Stimulated activated CD8-positive, alpha-beta memory T cell treated with anti-CD3 and anti-CD28 coated beads, Interleukin-7, amount 100 ng/mL, for 48 hours (primary cell): ENCODE measurements at places on chromosomes 2 and 18.

DNA sequence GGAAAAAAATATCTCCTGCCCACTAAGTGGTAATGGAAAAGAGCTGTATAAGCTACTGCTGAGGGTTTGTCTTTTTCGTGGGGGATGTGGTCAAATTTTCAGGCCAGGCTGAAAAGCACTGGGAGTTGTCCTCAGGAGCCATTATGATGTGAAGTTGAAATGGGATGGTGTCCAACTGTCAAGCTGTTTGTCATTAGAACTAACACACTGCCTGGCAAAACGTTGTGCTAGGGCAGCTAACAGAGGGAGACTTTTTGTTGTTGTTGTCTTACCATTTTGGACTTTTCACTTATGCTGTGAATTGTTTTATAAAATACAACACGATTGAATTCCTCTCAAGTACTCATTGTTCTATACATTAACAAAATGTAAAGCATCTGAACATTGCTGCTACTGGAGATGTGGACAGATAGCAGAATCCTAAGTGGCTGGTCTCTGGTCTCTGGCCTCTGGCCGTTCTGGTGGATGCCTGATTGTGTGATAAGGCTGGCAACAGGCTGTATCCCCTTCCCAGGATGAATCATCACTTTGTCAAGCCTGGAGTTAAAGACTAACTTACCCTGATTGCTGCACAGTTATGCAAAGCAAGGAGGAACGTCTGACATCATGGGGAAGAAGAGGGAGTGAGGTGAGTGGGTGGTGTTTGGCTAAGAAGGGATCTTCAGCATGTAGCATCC is 2.3 kb downstream of the MYO1B start:
- no peak for DNase-seq

- DNase-seq: no peak
Measured at GRCh38 chr2:23249348-23249747, 135.6 kb upstream of the KLHL29 start.

GRCh38 chr2:70977605-70978205 is 725 bp upstream of the ANKRD53 start:
- DNase-seq: no peak

DNA sequence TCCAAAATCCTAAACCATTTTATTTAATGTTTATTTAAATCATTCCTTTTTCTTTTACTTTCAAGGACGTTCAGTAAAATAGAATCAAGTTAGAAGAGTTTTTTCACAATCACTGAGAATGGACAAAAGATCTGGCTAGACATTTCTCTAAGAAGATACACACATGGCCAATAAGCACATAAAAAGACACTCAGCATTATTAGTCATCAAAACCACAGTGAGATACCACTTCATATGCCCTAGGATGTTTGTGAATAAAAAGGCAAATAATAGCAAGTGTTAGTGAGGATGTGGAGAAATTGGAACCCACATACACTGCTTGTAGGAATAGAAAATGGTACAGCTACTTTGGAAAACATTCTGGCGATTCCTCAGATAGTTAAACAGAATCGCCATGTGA is 76.1 kb downstream of the RHBDD1 start:
- no peak for DNase-seq

DNA sequence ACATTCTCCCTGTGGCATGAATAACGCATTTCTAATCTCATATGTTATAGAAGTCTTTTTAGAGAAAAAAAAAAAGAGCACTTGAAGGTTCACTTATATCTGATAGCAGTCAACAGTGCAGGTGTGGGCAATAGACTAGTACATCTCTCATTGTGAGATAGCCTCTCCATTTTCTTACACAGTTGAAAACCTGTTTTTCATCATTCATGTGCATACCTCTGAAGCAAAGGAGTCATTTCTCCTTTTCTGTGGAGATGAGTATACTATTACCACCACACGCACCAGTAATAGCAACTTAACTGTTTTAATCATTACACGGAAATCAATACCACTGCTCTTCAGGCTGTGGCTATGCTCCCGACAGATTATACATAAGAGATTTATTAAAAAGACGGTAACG is 1653.3 kb upstream of the TMEFF2 start:
- DNase-seq: no peak

DNA sequence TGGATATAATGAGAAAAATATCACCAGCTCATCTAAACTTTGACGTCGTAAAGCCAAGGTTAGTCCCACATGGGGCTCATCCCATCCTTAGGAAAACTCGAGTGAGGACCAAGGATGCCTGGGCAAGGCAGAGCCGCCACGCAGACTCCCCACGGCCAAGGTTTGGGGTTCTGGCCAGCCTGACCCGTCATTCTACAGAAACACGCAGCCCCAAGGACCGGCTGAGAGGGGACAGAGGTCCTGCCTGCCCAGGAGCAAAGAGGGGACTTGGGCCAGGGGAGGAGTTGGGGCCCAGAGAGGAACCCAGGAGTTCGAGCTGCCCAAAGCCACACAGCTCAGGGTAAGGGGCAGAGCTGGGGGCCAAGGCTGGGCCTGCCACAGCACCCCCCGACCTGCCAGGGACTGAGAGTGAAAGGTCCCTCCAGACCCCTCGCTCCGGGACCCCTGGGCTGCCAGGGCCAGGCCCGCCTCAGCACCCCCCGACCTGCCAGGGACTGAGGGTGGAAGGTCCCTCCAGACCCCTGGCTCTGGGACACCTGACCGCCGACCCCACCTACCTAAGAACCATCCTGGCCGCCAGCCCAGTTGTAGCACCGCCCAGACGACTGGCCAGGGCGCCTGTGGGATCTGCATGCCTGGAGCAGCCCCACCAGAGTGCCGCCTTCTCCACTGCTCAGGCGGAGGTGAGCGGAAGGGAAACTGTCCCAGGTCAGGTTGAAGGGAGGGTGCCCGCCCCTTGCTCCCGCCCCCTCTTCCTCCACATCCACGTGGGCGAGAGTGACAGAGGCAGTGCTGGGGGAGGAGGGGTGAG is at the start of gene PDCD1:
TSS of gene PDCD1 (minus strand) at position 689 of the 811 bp plus-strand sequence. CDS start at position 633, 56 bp downstream.
- DNase-seq: peak; percentile 79

- DNase-seq: no peak
Measured at GRCh38 chr2:224217962-224218347, 178.9 kb upstream of the SERPINE2 start.

DNA sequence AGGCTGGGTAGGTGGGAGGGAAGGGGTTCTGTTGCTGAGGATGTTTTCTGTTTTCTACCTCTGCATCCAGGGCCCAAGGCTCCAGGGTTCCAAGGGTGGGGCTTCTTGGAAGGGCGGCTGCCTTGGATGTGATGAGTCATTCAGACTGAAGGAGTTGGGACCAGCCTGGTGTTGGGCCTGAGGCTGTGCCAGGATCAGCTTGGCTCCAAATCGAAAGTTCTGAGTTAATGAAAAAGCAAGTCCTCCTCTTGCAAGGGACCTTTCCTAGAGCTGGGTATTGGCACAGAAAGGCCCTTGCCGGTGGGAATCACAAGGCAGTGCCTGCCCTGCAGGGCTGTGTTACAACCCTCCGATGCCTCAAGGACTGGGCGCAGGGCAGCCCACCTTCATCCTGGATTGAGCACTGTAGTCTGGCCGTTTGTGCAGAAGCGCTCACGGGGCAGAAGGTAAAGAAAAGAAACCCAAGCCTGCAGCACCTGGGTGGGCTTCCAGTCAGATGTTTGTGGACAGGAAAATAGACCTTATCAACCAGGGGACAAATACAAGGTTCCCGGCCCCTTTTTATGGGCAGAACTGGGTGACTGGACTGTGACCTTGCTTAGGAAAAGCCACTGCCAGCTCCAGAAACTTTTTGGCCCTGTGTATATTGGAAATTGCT is 52.5 kb upstream of the MCFD2 start:
- no peak for DNase-seq

DNA sequence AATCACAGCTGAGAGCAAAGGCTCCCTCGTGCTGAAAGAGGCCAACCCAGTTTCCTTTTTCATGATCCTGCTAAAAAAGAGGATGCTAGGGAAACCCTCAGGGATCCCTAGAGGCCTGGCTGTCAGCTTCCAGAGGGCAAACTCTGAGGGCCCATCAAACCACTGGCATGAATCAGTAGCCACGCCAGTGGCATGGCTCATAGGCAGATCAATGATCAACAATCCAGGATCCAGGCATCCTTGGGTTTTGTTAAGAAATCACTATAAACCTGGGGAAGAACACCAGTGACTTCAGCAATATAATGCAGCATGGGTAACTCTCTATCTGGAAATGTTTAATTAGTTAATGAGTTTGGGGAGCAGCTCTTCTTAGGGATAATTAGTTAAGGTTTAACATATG is 286.5 kb downstream of the C1D start:
- DNase-seq: no peak

DNA sequence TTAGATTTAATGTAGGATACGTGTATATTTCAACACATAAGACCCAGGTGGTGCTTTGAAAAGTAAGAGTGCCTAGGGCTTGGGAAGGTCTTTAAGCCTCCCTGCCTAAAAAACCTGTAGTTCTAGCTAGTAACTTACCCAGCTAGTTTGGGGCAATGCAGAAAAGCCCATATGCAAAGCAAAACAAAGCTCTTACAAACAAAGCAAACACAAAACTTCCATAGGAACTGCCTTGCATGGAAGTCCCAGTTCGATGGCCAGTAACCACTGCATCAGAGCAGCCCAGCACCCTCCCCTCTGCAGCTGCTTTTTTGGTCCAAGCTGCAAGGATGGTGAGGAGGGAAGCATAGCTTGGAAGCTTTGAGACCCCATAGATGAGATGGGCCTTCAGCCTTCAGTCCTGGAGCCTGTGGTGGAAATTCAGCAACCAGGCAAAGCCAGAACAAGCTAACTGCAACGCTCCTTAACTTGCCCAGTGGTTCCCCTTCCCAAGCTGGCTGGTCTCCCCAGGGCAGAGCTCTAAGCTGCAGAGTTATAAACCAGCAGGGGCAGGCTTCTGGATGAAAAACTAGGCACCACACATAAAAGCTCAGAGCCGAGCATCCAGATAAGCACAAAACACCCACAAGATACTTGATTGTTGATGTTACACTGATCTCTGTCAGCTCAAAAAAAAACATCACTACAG is 16.2 kb downstream of the C2orf76 start:
- DNase-seq: no peak

- no peak for DNase-seq
Measured at GRCh38 chr2:98734162-98734561, 3.2 kb upstream of the MGAT4A start.

- DNase-seq: no peak
Measured at GRCh38 chr18:6747646-6748045, 18.1 kb downstream of the ARHGAP28 start.

- DNase-seq: no peak
Measured at GRCh38 chr2:11574176-11575046, 40.6 kb downstream of the GREB1 start.

DNA sequence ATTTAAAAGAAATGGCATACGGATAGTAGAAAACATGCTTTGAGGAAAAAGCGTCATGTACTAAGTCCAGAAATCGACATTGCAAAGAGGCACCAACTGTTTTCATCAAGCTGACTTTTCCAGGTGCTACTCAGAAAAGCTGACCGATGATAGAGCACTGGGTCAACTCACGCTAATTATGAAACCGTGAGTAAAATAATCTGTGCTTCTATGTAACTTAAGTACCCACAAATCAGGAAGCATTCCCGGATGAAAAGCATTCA is 353 bp upstream of the NUP35 start:
- no peak for DNase-seq

DNA sequence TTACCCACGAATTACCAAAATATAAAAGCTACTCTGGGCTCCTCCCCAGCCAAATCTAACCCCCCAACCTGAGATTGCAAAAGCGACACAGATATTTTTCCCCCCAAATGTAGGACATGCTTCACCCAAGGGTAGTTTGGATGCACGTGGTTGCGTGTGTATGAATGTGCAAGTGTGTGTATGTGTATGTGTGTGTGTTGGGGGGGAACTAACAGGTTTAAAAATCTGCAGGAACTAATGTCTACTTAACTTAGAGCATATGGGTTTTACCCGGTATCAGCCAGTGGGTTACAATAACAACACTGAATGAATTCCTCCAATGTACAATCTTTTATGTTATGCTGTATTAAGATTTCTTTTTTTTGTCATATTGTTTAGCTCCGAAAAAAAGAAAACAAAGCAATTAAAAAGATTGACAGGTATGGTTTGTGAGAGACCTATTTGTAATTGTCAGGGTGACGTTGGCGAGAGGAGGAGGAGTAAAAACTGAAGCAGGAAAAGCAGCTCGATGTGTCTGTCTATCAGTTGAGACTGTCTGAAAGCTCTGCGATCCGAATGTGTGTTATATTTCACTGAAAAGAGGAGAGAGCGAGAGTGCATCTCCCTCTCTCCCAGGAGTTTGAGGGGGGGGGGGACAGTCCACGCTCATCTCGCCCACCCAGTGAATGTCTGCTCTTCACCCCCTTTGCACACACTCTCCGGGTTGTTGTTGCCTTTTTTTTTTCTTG is at the start of gene TSHZ1:
TSS of gene TSHZ1 (plus strand) at position 524 of the 728 bp plus-strand sequence. CDS start 1,080 bp downstream, outside the sequence.
- DNase-seq: no peak

DNA sequence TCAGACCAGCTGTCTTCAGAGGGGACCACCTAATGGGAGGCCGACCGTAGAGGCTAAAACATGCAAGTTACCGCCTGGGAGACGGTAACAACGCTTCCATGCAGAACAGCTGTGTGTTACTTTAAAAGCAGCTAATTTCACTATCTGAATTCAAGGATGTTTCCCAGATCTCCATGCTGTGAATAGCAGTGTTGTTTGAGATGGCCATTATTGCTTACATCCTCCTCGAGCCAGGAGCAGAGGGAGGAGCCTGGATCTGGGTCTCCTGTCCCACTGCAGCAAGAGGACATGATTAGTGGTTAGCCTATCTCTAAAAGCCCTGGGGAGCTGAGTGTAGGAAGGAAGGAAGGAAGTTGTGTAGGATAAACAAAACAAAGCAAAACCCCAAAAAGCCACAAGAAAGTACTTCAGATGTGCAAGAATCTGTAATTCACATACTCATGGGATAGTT is 50.9 kb downstream of the ACTR2 start:
- no peak for DNase-seq

- DNase-seq: no peak
Measured at GRCh38 chr2:190844700-190845401, 35.8 kb upstream of the GLS start.

- DNase-seq: no peak
Measured at GRCh38 chr2:54535599-54536195, 79.6 kb downstream of the SPTBN1 start.

DNA sequence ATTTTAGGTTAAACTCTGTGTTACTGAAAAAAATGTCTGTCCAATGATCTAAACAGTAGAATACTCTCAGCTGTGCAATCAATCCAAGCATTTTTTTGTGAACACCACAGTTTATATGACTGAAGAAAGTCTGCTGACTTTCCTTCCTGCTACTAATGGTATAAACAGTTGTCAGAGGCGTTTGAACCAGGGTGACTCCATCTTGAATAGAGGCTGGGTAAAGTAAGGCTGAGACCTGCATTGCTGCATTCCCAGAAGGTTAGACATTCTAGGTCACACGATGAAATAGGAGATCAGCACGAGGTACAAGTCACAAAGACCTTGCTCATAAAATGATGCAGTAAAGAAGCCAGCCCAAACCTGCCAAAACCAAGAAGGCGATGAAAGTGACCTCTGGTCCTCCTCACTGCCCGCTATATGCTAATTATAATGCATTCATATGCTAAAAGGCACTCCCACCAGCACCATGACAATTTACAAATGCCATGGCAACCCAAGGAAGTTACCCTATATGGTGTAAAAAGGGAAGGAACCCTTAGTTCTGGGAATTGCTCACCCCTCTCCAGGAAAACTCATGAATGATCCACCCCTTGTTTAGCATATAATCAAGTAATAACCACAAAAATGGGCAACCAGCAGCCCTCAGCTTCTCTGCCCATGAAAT is 31.3 kb downstream of the POU3F3 start:
- no peak for DNase-seq

- no peak for DNase-seq
Measured at GRCh38 chr2:19425419-19425818, 67.0 kb upstream of the OSR1 start.
